ENCODE measurements at places on chromosomes 5 and 9. TPM values are rescaled to one million over a fixed set of nuclear protein-coding genes. Genes with fewer than 3 reads are reported as not detected.

GRCh38 chr9:76772686-76773445, 8.6 kb downstream of the PCA3 start:
- DNase-seq: no peak

- DNase-seq: no peak
Measured at GRCh38 chr5:176614805-176615478, 5.0 kb upstream of the GPRIN1 start.

GRCh38 chr5:57054671-57055070, 102.7 kb upstream of the MIER3 start:
- no peak for DNase-seq

DNA sequence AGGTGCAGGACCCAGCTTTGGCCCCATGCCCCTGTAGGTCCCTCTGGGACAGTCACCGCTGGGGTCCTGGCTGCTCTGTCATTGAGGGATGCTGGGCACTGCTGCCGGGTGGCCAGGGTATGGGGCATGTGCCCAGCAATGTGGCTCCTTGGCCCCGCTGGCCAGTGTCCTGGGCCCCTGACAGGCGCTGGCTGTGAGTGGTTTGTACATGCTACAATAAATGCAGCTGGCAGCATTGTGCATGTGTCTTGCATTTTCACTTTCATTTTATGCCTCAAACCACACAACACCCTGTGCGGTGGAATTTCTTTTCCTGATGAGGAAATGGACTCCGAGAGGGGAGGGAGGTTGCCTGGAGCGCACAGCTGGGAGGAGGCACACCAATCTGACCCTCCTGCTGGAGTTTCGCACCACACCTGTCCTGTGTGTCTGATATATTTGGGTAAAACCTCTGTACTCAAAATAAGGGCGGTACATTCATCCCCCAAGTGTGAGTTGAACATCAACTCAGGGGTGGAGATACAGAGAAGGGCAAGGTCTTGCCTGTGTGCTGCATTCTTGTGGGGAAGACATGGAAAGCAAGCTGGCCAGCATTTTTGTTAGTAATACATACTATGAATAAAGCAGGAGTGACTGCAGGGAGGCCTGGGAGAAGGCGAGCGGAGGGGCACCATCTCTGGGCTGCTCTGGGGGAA, 11.7 kb downstream of the TSPAN17 start:
- DNase-seq: no peak

- DNase-seq: no peak
Measured at GRCh38 chr5:113600255-113600905, 86.9 kb downstream of the YTHDC2 start.

DNA sequence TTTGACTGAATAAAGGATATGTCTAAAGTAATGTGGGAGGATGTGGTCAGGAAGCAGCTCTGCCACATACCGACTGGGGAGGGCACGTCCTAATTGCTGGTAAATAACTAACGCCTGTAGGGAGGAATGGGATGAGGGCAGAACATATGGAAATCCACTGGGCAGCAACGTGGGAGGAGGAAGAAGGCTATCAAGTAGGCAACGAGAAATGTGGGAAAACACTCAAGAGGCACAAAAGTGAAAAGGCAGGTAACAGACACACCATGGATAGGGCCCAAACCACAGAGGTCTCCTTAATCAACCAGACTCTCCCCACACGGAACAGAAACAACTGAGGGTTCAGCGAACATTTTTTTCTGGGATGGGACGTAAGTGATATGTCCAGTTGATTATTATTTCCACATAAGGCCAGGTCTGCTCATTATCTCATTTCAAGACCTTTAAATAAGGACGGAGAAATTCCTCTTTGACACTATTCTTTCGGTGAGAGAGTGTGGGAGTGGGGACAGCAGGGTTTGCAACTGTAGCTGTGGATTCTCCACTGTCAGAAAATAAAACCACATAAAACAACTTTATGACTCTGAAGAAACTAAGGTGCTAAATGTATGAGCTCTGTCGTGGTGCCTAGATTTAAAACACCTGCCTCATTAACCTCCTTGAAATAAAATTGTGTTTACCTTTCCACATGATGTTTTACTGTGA, 17.0 kb downstream of the IARS1 start:
- no peak for DNase-seq

DMRT3 gene
- total RNA-seq: not detected

DNA sequence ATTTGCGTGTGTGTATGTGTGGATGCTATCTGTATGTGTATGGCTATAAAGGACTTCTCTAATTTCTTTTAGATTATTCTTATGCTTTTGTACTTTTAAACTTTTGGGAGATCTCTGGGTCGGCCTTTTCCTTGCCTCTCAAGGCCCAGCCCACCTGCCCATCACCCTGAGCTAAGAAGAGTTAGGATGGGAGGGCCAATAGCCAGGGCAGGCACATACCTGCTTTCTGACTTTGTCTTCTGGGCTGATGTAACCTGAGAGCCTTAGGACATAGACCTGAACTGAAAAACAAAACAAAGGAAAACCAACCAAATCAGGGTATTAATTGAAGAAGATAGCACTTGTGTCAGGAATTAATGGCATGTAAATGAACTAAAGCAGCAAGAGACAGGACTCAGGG, 100.2 kb downstream of the IRX1 start:
- no peak for DNase-seq

- no peak for DNase-seq
Measured at GRCh38 chr5:178430186-178431062, 159.8 kb downstream of the COL23A1 start.

DNA sequence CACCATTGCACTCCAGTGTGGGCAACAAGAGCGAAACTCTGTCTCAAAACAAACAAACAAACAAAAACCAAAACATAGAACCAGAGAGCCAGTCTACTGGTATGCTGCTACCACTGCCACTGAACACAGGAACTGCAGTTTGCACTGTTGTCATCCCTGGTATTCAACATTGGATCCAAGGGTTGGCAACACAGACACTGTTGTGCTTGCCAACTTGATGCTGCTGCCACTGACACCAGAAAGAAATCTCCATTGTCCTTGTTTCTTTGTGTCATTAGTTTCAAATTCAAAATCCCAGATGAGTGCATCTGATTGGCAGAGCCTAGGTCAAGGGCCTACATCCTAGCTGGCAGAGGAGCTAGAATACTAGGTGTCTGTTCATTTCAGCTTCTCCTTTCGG, 16.2 kb downstream of the HINT1 start:
- no peak for DNase-seq

EIF4E1B gene
- total RNA-seq: not detected

CSF2 gene
- not detected for total RNA-seq

GRCh38 chr5:50855001-50855400, 188.6 kb downstream of the PARP8 start:
- no peak for DNase-seq

GRCh38 chr5:33563983-33564908, 123.5 kb downstream of the TARS1 start:
- no peak for DNase-seq

DNA sequence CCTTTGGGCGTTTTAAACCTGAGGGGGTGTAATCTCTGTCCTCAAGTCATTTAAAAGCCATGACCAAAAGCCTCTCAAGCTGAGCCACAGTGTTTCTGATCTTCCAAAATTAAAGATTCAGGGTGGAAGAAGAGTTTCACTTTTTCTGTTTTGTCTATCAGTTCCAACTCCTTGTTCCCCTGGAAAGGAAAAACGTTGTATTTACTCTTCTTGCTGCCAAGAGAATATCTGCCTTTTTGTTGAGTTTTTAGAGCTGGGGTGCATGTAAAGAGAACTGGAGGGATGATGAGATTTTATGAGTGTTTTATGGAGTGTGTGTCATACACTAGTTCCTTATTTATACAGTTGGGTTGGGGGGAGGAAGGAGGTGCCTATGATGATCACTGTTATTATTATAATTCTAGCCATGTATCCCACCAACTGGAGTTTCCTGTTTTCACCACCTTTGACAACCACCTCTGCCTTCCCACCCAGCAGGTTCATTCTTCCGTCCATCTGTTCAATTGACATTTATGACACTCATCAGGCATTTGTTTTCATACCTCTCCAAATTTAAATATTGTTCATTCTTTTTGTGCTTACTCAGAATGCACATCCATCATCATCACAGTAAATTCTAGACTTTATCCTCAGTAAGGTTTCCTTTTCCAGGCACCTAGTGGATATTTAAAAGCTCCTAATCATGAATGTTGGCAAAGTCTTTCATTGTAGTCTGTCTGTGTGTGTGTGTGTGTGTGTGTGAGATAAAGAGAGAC, 97.9 kb upstream of the MPDZ start:
- no peak for DNase-seq

DNA sequence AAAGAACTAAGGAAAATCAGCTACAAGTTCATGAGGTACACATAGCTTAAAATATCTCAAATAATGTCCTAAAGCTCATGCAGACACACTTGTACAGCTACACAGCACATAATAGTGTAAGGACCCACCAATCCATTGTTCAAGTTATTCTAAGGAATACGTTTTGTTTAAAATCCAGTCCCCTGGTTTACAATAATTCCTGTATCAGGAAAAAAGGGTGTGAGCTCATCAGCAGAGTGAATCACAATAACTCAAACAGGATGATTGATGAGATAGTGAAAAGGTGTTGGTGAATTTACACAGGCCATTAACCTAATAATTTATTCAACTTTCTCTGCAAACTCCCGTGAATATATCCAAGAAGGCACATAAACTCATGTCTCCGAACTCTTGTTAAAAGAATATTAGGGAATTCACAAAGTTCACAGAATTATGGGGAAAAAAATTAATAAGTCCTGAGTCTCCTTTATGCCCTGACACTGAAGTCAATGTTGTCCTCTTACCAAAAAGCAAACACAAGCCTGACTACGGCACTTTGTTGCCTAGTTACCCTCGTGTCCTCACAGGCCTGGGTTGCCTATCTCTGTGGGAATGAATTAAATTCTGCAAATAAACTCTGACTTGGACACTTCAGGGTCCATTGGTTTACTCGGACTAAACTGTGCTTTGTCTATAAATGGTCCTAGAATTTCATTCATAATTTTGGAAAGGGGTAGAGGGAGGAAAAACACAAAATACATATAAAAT, 142.8 kb upstream of the PDE4D start:
- no peak for DNase-seq

GRCh38 chr5:165035520-165035919, 1530.1 kb downstream of the MAT2B start:
- DNase-seq: no peak

DNA sequence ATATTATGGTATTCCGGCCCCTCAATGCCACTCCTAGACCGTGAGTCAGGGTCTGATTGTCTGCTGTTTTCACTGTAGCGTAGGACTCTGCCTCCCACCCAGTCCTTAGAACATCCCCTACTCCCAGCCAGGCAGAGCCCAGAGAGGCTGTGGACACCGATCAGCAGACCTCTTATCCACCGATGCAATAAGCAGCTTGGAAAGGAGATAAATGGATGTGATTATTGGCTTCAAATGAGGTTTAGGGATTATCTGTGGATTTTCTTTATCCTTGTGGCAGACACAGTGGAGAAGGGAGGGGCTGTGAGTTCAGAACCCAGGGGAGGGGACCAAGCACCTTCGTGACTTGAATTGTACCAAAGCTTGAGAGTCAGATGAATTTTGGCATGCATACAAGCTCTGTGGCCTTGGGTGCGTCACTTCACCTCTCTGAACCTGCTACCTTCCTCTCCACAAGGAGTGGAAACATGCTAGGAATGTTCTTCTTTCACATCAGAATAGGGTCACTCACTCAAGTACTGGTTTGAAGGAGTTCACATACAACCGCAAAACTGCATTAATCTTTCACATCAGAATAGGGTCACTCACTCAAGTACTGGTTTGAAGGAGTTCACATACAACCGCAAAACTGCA, 83.1 kb upstream of the CPLX2 start:
- no peak for DNase-seq

GRCh38 chr5:75993643-75994520, 89.3 kb upstream of the SV2C start:
- DNase-seq: no peak

AGXT2 gene
- total RNA-seq: not detected

MRPL36 gene
- total RNA-seq: 29.4 TPM

DNA sequence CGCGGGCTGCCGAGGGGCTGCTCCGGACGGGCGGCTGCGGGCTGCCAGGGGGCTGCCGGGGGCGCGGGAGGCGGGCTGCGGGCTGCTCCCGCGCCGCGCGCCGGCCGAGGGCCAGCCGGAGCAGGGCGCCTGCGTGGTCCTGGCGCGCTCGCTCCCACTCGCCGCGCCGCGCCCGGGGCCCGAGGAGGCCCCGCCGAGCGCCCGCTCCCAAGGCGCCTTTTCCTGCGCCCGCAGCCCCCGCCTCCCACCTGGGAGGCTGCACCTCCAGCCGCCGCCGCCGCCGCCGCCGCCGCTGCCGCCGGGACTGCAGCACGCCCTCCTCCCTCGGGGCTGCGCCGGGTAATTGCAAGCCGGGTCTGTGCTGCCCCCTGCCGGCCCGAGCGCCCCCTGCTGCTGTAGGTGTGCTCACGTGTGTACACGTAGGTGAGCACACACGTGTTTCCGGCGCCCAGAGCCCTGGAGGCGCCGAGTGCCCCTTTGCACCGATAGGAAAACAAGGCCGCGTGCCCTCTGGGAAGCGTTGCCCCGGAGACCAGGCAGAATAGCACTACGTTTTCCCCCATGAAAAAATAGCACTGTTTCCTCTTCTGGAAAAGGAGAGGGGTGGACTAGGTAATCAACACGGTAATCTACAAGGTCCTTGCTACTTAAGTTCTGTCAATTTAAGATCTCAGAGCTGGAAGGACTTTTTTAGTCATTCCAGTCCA, at the start of gene EPB41L4B:
Gene EPB41L4B, minus strand, starts transcription at position 318 of the 707 bp plus-strand sequence. CDS start 613 bp downstream, outside the sequence.
- peak; percentile 93 for DNase-seq

- DNase-seq: no peak
Measured at GRCh38 chr5:41012318-41012717, 58.8 kb downstream of the MROH2B start.

ZCCHC9 gene
- total RNA-seq: 17.9 TPM

TMOD1 gene
- total RNA-seq: 72.1 TPM

DNA sequence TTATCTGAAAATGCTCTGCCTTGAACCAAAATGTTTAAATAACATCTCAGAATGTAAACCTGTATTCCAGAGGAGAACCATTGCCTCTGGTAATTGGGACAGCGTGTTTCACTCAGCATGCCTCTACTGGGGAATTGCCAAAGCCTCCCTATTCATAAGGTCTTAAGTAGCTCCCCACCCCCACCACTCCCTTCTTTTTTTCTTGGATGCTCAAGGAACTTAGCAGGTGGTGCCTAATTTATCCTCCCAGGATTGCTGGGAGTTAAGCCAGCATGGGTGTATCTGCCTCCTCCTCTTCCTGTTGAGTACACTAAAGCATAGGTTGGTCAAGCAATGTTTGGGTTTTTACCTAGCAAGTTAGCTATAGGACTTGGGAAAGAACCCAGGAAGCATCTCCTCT, 220.2 kb downstream of the DMAC1 start:
- DNase-seq: no peak

DNA sequence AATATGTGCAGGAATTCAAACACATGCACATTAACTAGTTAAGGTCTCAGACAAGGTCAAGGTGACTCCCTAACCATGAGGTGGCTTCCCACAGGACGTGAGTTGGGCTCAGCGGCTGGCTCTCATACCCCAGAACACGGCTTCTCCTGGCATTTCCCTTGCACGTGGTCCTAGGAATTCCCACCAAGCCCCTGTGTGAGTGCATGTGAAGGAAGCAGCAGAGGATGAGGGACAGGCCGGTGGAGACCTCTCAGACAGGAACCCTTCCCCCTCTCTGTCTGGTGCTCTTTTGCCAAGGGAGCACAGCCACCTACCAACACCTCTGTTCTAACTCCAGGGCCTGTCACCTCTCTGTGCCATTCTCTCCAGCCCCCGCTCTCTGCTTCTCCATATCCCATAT, 271.0 kb downstream of the FSTL4 start:
- peak; percentile 51 for DNase-seq

SIMC1 gene
- 10.9 TPM for total RNA-seq
